ENCODE measurements at places on chromosomes 2 and 18. TPM values are rescaled to one million over a fixed set of nuclear protein-coding genes. Genes with fewer than 3 reads are reported as not detected.

GRCh38 chr2:169365029-169365480 is 2.7 kb upstream of the LRP2 start:
- no peak for DNase-seq

DNA sequence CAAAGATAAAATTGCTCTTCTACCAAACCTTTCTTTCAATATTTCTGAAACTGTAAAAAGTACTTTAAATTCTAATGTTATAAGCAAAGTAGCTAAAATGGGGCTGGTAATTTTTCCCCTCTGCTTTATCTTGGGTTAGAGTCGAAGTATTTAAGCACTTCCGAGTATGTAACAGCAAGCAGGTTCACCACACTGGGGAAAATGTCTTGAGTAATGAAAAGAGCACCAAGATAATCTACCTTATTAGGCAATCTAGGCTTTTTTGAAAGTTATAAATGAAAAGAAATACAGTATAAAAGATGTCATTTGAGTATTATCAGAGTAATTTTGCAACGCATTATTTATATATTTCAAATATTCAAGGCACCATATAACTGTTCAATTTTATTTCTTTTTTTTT is 687 bp upstream of the DSG3 start:
- no peak for DNase-seq

MDH1B gene
- polyA plus RNA-seq: 6.2 TPM

DPP10 gene
- polyA plus RNA-seq: 4.9 TPM

GRCh38 chr2:105749583-105750400 is 5.1 kb downstream of the NCK2 start:
- DNase-seq: no peak

DNA sequence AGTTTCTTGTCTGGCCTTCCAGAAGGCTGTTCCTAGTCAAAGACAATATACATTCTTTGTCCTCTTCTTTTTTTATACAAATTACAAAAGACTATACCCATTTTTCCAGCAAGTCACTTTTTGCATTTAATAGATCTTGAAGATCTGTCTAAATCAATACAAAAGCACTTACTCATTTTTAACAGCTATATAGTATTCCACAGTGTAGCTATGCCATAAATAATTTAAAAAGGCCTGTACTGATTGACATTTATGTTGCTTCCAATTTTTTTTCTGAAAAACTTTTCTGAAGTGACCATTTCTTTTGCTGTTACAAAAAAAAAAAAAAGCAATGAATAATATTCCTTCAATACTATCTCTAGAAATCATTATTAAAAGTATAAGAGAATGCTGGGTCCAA is 30.3 kb upstream of the HNRNPLL start:
- no peak for DNase-seq

- DNase-seq: no peak
These were observed 42.1 kb downstream of the CRACDL start for GRCh38 chr2:98893911-98894321.

DNA sequence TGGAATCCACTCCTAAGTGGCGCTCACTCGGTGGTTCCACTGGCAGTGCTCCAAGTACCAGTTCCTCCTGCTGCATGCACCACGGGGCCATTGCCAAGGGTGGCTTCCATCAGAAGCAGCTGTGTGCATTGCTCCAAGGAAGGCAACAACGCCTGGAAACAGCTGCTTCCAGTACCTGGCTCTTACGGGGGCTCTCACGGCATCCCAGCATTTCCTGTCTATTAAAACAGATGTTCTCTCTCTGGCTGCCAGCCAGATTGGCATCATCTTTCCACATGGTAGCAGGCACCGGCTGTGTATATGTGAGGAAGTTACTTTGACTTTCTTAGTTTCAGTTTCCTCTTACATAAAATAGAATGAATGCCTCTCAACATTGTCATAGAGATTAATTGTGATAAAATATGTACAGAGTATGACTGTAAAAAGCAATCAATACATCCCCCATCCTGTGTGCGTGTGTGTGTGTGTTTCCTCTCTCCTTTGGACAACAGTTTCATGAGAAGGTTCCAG is 84.9 kb downstream of the CMPK2 start:
- DNase-seq: peak; percentile 56

DNA sequence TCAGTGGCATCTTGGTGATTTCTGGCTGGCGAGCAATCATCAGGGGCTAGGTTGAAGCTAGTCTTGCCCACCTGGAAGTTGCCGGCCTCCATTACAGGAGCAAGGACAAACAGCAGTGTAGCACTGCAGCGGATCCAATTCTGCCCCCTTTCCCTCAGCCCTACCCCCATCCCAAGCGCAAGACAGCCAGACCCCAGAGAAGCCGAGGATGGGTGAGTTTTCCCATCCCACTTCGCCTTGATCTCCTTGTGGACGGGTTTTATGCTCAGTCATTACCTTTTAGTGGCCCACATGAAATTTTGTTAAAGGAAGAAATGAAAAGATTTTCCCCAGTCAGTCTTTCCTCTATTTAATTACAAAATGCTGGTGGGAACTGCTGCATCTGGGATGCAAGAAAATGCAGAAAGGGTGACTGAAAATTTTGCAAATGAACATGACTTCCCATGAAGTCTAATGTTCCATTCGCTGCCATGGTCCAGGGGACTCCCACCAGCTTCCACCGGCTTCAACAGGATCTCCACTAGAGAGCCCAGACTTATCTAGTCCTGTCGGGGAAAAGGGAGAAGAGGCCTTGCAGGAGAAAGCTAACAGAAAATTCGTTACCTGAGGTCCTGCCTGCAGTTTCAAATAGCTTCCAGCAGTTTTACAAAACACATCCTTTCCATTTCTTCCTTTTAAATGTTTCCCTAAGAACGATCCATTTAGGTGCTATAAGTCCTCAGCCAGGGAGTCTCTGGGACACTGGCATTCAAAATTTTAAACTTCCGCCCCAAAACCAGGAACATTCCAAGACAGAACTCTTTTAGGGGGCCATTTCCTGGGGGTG is 1.9 kb upstream of the HOXD9 start:
- no peak for DNase-seq

- DNase-seq: no peak
These were observed 23.8 kb upstream of the PTMA start for GRCh38 chr2:231684314-231685223.

GRCh38 chr2:215391531-215391930 is 44.3 kb downstream of the FN1 start:
- DNase-seq: no peak

FHOD3 gene
- 1.8 TPM for polyA plus RNA-seq

GRCh38 chr2:64311948-64312621 is 141.9 kb upstream of the LGALSL start:
- peak; percentile 79 for DNase-seq

DNA sequence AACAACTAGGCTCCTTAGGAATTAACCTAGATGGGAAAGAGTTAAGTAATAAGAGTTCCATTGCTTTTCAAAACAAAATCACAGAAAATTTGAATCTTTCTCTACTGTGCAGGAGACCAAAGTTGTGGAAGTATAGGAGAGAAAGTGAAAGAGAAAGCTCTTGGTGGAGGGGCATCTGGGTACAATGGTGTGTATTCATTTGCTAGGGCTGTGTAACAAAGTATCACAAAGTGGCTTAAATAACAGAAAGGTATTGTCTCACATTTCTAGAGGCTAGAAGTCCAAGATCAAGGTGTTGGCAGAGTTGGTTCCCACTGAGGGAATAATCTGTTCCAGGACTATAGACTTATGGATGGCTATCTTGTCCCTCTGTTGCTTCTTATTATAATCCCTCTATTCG is 50.5 kb upstream of the GORASP2 start:
- no peak for DNase-seq

GRCh38 chr2:201775326-201775725 is 5.4 kb downstream of the ALS2 start:
- DNase-seq: no peak

GRCh38 chr2:62472312-62472711 is 33.7 kb downstream of the TMEM17 start:
- DNase-seq: no peak

SP5 gene
- polyA plus RNA-seq: 8.3 TPM

EPHA4 gene
- 25.1 TPM for polyA plus RNA-seq

- no peak for DNase-seq
These were observed 39.3 kb downstream of the KCNIP3 start for GRCh38 chr2:95336406-95336805.

- no peak for DNase-seq
These were observed 282.3 kb downstream of the EIPR1 start for GRCh38 chr2:3094999-3095958.

DNA sequence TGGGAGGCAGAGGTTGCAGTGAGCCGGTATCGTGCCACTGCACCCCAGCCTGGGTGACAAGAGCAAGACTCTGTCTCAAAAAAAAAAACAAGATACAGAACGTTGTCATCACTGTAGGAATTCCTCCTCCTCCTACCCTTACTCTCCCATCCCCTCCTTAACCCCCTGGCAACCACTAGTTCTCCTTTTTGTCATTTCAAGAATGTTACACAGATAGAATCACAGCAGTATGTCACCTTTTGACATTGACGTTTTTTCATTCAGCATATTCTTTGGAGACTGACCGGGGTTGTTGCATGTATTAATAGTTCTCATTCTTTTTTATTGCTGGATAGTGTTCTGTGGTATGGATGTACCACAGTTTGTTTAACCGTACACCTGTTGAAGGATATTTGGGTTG is 32.4 kb downstream of the TTLL4 start:
- DNase-seq: no peak

CCDC148 gene
- 3.5 TPM for polyA plus RNA-seq

DNA sequence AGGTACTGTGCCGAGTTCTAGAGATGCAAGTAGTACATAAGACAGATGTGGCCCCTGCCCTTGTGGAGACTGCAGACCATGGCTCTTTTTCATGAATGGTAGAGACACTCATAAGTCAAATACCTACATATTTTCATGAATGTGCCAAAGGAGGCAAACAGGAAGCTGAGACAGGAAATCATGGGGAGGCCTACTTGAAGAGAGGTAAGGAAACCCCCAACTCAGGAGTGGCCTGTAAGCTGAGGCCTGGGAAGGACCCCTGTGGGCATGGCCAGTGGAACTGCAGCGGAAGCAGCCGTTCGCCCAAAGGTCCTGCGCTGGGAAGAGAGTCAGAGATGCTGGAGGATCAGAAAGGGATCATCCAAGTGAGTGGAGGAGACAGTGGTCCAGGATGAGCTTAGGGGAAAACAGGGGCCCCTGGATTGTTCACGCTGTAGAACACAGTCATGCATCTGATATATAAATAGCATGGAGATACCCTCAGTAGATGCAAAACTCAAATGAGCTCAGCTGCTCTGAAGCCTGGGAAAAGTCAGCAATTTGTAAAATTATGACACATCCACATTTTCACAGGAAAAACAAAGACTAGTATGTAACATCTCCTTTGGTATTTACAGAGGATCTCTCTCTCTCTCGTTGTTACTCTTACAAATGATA is 228.9 kb downstream of the NEDD4L start:
- DNase-seq: no peak

DNA sequence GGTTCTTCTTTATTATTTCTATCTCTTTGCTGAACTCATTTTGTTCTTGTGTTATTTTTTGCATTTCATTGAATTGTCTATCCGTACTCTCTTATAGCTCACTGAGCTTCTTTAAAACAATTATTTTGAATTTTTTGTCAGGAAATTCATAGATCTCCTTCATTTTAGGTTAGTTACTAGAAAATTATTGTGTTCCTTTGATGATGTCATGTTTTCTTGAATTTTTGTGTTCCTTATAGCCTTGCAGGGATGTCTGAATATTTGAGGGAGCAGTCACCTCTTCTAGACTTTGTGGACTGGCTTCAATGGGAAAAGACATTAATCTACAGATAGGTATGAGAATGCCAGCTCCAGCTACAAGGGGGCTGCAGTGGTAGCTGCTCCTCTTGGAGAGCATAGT is 20.7 kb upstream of the OSBPL6 start:
- no peak for DNase-seq

DNA sequence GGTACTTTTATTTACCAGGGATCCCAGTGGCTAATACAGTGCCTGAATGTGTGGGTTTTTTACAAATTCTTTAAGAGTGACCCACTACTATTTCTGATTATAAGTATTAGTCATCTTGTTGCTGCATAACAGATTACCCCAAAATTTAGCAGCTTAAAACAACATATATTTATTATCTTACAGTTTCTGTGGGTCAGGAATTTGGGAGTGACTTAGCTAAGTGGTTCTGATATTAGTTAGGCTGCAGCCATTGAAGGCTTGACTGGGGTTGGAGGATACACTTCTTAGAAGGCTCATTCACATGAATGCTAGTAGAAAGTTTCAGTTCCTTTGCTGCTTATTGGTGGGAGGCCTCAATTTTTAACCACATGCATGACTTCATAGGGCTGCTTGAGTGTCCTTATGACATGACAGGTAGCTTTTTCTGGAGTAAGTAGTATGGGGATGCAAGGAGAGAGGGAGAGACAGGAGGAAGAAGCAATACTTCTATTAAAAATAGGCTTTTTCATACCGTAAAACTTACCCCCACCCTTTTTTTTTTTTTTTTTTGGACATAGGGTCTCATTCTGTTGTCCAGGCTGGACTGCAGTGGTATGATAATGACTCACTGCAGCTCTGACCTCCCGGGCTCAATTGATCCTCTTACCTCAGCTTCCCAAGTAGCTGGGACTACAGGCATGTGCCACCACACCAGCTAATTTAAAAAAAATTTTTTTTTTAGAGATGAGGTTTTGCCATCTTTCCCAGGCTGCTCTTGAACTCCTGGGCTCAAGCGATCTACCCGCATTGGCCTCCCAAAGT is 13.3 kb upstream of the POLE4 start:
- DNase-seq: no peak

DNA sequence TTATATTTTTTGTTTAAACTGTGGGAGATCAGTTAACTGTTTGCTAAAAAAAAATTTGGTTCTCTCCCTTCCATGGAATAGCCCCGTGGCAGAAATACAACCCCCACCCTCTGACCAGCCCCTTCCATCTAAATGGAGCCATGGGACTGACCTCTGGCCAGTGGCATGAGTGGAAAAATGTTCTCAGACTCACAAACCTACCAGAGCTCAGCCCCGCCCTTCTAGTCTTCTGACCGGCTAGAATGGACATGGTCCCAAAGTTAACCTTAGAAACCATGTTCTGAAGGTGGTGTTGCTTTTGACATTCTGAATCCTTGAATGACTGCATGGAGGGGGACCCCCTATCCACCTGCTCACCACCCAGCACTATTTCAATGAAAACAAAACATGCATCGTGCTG is 1.3 kb upstream of the CHRNA1 start:
- no peak for DNase-seq

GALNT3 gene
- 27.4 TPM for polyA plus RNA-seq

DNA sequence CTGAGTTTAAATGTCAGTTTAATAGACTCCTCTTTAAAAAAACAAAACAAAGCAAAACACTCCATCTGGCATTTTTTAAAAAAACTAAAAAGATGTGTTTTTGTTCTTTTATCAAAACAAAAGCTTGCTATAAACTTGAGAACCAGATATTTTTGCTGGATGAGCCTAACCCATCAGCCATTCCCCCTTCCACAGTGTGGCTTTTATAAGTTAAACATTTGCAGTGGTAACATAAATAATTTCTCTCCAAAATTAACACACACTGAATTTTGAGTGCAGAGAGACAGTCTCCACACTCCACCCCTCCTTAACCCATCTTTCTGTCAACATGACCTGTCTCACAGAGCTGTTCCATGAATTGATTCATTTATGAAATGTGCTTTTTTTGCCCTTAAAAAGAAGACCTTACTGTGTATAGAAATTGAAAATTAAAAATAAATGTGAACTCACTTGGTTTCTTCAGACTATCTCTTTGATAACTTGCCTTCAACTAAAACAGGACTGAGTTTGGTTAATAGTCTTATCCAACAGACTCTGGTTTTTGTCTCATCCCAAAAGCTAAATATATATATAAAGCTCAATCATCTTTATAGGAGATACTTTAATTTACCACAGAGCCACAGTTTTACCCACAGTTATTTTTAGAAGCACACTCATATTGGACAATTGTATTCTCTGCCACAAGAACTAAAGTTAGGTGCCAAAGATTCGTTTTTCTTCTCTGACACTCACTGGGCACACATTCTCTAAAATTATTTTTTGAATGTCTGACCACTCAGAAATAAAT is 64.8 kb upstream of the STK39 start:
- no peak for DNase-seq

UGT1A10 gene
- polyA plus RNA-seq: not detected

Data from left lung (tissue), 14 donors.